ENCODE measurements at places on chromosomes 12 and 14.

GRCh38 chr12:96769400-96769799 lies 137.7 kb upstream of the NEDD1 start:
- no peak for DNase-seq

- no peak for DNase-seq
Measured at GRCh38 chr12:75047885-75048525, 161.6 kb downstream of the KCNC2 start.

DNA sequence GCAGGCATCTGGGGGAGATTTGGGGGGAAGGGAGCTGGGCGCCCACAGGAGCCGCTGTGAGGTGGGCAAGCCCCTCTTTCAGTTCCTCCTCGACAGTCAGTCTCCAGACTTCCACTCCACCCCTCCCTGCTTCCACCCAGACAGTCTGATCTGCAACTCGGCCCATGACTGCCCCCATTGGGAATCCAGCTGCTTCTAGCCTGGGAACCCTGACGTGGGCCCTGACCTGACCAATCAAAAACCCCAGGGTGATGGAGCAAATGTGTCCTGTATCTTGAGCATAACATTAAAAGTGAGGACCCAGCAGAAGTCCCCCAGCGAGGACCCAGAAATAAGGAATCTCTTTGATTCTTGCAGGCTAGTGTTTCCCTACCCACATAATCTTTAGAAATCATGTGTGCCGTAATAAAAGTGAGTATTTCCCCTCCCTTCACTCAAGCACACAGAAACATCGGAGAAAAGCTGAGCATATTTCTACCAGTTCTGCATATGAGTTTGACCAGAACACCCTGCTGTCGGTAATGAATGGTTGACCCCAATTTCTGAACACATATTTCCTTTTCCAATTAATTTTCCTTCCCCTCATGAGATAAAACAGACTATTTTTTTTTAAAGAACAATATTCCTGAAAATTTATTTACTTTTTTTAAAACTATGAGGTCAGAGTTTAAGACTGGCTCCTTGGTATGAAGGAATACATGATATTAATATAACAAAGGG lies 6.4 kb downstream of the SSH1 start:
- no peak for DNase-seq

GRCh38 chr14:28975084-28975483 lies 208.5 kb downstream of the FOXG1 start:
- no peak for DNase-seq

DNA sequence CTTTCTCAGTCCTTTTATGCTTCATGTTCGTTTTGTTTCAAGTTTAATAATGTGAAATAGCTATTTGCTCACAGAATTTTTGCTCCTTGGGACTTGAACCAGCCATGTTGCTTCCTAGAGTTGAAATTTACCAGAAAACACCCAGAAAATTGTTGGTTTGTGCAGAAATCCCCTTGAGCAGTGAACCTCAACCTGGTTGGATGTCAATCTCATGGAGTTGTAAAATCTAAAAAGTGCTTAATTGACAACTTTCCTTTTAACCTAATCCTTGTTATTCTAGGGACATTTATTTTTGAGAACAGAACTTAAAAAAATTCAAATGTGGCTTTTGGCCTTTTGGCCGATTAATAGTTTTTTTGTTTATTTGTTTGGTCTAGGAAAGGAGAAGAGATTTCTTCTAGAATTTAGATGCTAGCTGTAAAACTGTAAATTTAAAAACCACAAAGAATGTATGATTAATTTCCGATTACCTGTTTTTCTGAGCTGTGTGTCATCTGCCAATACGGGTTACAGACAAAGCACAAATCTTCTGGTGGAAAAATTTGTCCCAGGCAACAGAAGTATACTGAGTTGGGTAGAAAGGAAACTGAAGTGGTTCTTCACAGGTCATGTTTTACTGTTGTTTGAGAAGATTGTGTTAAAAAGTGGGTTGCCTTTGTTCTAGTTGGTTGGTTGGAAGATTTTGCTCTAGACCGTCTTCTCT lies 154.4 kb downstream of the FUT8 start:
- DNase-seq: no peak

- DNase-seq: no peak
Measured at GRCh38 chr14:23418021-23418420, 9.9 kb upstream of the MYH6 start.

DNA sequence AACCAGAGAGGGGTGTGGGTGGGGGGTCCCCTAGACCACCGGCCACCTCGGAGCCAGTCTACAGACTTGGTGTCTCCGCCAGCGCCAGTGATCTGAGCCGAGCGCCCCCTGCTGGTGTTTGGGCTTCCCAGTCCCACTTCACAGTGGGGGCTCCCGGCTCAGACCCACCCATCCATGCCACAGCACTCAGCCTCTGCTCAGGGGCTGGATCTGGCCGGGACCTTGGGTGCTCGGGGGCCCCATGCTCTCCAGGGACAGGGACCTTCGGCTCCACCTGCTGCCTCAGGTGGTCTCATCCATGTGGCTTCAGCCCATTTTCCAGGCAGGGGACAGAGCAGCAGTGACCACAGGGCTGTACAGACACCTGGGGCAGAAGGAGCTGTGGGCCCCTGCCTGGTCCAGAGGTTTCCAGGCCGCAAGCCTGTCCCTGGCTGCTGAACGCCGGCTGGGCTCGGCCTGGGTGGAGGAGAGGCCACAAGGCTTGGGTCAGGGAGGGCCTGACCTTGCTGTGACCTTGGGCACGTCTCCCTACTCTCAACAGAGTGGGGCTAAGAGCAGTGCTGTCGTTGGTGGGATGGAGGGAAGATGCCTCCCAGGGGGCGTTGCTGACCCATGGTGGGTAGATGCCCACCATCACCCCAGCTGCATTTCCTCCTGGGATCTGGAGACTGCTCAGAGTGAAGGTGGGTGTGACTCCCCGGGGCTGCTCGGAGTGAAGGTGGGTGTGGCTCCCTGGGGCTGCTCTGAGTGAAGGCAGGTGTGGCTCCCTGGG lies 86.3 kb downstream of the KIF26A start:
- peak; percentile 8 for DNase-seq

DNA sequence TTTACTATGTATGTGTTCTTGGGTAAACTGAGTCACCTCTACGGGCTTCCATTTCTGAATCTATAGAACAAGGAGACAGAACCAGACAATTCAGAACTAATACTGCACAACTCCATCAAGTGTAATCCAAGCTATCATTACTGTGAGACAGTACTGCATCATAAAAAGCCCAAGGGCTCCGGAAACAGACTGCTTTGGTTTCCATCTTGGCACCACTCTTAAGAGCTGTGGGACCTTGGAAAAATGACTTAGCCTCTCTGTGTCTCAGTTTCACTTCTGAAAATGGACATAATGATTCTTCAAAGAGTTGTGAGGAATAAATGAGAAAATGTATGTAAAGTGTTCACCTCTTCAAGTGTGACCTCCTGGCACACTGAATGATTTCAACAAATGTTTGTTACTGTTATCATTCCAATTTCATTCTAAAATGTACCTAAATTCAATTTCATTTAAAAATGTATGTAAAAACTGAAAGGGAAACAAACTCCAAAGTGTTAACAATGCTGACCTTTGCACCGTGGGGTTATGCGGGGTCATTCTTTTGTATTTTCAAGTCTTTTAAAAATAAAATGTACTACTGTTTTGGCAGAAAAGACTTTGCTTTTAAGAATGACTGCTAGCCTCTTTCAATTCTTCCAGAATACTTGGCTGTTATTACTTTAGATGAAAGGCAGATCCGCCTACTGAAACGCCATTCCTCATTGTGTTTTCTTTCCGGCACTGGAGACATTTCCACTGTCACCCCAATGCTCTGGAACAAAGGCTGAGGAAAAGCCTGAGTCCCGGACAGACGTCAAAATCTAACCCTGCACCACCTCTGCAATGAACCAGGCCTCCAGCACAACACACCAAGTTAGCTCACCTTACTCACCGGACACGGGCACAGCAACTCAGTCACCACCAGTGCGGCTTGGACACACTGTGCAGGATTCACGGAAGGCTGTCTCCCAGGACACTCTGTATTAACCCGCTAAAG lies 62.8 kb downstream of the TMCC3 start:
- DNase-seq: no peak

- DNase-seq: no peak
Measured at GRCh38 chr12:81381951-81382350, 304.1 kb downstream of the ACSS3 start.

DNA sequence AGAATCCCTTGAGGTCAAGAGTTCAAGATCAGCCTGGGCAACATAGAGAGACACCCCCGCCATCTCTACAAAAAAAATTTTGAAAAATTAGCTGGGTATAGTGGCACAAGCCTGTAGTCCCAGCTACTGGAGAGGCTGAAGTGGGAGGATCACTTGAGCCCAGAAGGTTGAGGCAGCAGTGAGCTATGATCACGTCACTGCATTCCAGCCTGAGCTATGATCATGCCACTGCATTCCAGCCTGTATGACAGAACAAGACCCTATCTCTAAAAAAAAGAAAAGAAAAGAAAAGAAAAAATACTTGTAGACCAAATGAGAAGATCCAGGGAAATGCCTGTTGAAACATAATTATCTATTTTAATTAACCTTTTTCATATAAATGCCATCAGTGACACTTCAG lies 93.8 kb upstream of the MDM1 start:
- no peak for DNase-seq

DNA sequence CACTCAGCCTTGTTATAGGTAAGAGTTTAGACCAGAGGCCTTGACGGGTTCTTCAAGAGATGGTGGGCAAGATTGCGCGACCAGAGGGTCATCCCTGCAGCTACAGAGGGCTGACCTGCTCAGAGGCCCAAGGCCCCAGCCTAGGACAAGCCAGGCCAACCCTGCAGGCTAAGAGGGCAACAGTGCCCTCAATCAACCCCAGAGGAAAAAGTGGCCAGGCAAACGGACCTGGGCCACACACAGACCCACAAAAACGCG lies 1.3 kb downstream of the SSH1 start:
- no peak for DNase-seq

- DNase-seq: no peak
Measured at GRCh38 chr12:65899241-65899640, 75.0 kb downstream of the HMGA2 start.

- no peak for DNase-seq
Measured at GRCh38 chr12:10220398-10221077, 7.9 kb downstream of the GABARAPL1 start.

GRCh38 chr12:32296567-32296966 lies 102.8 kb upstream of the FGD4 start:
- no peak for DNase-seq

- DNase-seq: no peak
Measured at GRCh38 chr14:90344331-90345238, 12.8 kb upstream of the NRDE2 start.

DNA sequence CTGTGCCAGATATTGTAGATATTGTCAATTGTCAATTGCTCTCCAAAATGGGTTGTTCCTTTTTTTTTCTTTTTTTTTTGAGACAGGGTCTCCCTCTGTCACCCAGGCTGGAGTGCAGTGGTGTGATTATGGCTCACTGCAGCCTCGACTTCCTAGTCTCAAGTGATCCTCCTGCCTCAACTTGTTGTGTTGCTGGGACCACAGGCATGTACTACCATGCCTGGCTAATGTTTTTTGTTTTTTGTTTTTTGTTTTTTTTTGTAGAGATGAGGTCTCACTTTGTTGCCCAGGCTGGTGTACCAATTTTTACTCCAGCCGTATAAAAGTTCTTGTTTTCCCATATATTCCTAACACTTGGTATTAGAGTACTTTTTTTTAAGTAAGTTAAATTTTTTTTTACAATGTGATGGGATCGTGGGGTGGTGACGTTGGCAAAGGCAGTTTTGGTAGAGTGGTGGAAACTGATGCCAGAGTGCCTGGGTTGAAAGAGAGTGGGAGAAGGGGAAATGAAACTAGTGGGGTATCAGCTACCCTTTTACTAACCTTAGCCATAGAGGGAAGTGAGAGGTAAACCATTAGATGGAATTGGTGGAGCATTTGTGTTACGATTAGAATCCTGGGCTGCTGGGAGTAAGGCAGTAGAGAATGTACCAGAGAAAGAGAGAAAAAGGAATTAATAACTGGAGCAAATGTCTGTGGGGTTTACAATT lies 33.0 kb upstream of the CFAP54 start:
- no peak for DNase-seq

DNA sequence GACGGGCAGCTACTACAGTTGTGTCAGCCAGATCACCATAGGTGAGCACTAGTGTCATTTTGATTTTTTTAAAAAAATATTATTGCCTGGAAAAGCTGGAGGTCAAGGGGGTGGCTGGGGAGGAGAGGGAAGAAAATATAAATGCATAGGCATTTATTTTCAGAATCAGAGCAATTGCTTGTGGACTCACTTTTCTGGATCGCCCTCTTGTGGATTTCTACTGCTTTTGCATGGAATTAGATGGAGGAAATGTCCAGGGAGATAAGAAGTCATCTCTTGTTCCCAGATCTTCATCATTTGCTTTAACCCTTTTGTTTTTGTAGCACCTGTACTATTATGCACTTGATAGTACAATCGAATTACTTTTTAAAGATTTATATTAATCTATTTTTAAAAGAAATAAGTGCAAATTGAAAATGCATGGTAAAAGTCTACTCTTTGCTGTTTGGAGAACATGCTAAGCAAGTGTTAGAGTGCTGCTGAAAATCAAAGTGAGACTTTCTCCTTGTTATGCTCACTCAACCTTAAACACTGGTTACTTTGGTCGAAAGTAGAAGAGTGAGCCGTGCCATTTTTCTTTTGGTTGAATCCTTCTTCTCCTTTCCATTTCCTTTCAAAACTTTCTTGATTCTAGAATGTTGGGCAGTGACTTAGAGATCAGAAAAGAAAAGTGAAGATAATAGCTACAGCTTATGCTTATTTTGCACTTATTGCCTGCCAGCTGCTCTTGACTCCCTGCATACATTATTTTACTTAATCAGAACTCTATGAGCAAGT lies 60.6 kb upstream of the ANO4 start:
- no peak for DNase-seq

All from stimulated activated CD8-positive, alpha-beta memory T cell treated with anti-CD3 and anti-CD28 coated beads, Interleukin-12 subunit alpha, Interleukin-12 subunit beta, amount 100 ng/mL, for 1 hour (primary cell).